ENCODE measurements at places on chromosomes 12 and 14. TPM values are rescaled to one million over a fixed set of nuclear protein-coding genes. Genes with fewer than 3 reads are reported as not detected.

PLEKHD1 gene
- total RNA-seq = 0.19 TPM

BIN2 gene
- total RNA-seq = 200 TPM

FITM1 gene
- total RNA-seq = 2.0 TPM

- DNase-seq = no peak
Observed at GRCh38 chr14:52835122-52835903, 43.9 kb upstream of the GNPNAT1 start.

- no peak for DNase-seq
Observed at GRCh38 chr14:101955695-101956161, 8.6 kb upstream of the DYNC1H1 start.

GRCh38 chr12:132761032-132761920 is at the start of gene ANKLE2:
Gene ANKLE2, minus strand, starts transcription at chr12:132761832. Its CDS starts 34 bp downstream, at chr12:132761798.
- peak; percentile 80 for DNase-seq

- peak; percentile 72 for DNase-seq
Observed at GRCh38 chr14:92603309-92604242, 90.0 kb downstream of the RIN3 start.

DNA sequence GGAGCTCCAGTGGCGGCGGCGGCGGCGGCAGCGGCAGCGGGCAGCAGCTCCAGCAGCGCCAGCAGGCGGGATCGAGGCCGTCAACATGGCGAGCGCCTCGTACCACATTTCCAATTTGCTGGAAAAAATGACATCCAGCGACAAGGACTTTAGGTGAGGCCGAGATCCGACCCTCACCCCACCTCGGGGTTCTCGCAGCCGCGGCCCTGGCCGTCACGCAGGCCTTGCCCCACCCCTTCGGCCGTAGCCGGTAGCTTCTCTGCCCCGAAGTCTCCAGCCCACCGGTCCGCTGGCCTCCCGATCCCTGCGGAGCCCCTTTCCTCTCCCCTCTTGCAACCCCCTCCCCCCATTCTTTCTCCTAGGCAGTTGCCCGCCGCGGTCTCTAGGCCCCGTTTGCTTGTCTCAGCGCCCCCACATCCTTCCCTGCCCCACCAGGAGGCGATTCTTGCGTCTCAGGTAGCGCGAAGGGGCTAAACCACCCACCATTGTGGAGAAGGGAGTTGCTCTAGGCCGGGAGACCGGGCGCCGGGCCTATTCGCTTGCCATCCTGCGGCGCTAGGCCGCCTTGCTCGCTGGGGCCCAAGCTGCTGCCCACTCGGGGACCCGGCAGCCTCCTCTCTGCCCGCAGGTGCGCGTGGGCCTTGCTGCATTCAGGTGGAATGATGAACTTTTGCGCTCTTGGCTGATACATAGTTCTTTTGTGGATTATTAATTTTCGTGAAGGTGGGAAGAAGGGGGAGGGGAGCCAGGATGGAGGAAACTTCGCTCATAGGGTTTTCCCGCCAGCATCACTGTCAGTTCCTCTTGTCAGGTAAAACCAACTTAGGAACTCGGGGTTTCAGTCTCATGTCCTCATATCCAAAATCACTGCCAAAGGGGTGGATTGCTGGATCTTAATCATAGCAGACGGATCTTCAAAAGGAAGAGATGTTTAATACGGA is 745 bp downstream of the CAND1 start:
- DNase-seq = peak; percentile 41

- DNase-seq = no peak
Observed at GRCh38 chr14:103510724-103511693, 11.6 kb downstream of the CKB start.

DNA sequence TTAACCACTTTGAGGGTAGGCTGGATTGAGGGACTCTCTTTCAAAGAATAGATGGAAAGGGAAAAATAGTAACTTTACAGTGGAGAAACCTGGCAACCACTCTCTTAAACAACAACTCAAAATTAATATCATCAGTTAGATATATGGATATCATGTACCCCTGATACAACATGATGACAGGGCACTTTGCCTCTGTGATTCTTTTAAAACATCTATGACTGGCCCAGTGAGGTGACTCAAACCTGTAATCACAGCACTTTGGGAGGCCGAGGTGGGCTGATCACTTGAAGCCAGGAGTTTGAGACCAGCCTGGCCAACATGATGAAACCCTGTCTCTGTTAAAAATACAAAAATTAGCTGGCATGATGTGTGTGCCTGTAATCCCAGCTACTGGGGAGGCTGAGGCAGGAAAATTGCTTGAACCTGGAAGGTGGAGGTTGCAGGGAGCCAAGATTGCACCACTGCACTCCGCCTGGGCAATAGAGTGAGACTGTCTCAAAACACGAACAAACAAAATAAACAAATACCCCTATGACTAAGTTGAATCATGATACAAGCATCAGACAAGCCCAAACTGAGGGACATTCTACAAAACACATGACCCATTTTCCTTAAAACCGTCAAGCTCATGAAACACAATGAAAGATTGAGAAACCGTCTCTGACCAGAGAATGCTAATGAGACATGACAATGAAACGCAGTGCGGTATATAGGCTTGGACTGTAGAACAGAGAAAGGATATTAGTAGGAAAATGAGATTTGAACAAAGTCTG is 26.4 kb upstream of the SLC7A8 start:
- no peak for DNase-seq

Measured in activated CD4-positive, alpha-beta T cell treated with anti-CD3 and anti-CD28 coated beads, Interleukin-2, amount 10 ng/mL, durations not matched to agents 7 days and 5 days (primary cell).